ENCODE measurements at places on chromosomes 5 and 9.

DNA sequence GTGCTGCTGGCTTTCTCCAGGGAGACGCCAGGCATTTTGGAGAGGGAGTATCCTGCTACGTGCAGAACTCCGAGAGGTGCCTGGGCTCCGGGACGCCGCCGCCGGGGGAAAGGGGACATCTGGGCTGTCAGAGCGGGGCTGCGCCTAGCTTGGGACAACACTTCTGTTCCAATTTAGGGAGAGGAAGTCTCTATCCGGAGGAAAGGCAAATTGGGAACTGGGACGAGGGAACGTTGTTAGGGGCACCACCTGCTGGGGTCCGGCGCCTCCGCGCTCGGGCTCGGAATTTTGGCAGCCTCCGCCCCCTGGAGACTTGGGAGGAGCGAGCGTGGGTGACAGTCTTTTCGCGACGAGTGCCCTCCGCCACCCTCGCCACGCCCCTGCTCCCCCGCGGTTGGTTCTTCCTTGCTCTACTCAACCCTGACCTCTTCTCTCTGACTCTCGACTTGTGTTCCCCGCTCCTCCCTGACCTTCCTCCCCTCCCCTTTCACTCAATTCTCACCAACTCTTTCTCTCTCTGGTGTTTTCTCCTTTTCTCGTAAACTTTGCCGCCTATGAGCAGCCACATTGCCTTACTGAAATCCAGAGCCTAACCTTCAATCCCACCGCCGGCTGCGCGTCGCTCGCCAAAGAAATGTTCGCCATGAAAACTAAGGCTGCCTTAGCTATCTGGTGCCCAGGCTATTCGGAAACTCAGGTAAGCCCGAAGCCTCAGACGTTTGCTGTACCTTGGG lies 1.6 kb downstream of the TSLP start:
- peak; percentile 46 for DNase-seq

- DNase-seq = no peak
These were observed 142.7 kb upstream of the SLC12A2 start for GRCh38 chr5:127940854-127941253.

- no peak for DNase-seq
These were observed 8.1 kb downstream of the PRDM12 start for GRCh38 chr9:130672466-130672865.

DNA sequence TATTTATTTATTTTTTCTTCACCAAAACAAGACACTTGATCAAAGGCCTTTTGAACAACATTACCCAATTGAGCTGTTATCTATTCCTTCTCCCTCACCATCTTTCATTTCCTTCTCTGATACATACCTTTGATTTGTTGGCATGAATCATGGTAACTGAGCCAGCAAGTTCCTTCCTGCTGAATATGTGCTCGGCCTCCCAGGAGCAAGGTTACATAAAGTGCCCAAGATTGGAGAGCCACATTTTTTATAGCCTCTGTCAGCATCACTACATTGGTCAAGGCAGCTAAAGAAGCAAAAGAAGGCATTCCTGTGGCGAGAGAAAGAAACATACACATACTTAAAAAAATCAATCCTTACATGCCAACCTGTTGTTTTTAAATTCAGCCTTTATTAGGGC lies 369.6 kb downstream of the CYLC2 start:
- DNase-seq = no peak

- no peak for DNase-seq
These were observed 118.6 kb downstream of the KIAA0825 start for GRCh38 chr5:94499806-94500205.

- no peak for DNase-seq
These were observed 354.3 kb upstream of the ACTBL2 start for GRCh38 chr5:57836921-57837320.

DNA sequence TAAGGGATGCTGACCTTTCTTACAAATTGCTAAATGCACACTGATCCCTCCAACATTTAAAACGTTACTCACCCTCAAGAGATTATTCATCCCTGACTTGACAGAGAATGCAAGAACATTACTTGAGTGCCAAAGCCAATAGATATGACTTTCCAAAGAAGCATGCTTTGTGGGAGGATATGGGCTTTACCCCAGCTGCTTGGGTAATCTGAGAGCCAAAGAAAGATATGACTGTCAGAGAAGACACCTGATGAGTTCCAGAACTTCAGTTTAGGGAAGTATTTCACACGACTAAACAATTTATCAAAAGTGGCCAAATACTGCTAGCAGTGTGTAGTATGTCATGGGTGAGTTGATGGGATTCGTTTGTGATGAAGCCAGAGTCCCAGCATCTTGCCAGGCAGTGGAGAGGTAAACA lies 7.4 kb upstream of the SPDL1 start:
- DNase-seq = no peak

- DNase-seq = no peak
These were observed 12.4 kb downstream of the KCNV2 start for GRCh38 chr9:2729721-2730120.

DNA sequence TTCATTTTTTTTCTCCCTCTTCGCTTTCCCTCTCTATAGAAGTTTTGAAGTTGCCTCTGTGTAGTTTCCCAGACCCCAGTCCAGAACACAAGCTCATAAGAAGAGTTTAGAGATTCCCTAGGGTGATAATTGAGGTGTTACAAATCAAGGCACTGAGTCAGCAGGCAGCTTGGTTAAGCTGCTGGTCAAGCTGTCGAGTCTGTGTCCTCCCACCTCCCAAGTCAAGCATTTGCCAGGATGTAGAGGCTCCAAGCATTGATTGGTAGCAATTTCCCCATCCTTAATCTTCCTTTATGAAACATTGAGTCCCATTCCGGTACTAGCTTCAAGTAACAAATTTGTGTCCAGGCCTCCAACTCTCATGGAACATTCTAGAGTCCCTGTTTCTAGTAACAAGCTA lies 47.5 kb upstream of the SLC1A1 start:
- no peak for DNase-seq

DNA sequence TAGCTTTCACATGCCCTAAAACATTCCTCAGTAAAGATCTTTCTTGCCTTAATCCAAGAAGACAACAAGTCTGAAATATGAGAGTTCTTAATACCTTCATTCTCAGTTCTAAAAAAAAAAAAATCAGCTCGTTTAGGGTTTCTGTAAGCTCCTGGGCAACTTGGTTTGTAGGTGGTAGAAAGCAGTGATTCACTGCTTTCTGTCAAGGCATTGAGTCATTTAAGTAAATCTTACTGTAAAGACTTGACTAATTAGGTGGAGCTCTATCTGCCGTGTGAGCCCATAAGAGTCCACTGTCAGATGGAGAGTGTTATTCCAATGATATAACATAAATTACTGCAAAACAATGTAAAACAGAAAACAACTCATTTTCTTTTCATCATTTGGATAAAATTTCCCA lies 56.1 kb upstream of the MAST4 start:
- no peak for DNase-seq

DNA sequence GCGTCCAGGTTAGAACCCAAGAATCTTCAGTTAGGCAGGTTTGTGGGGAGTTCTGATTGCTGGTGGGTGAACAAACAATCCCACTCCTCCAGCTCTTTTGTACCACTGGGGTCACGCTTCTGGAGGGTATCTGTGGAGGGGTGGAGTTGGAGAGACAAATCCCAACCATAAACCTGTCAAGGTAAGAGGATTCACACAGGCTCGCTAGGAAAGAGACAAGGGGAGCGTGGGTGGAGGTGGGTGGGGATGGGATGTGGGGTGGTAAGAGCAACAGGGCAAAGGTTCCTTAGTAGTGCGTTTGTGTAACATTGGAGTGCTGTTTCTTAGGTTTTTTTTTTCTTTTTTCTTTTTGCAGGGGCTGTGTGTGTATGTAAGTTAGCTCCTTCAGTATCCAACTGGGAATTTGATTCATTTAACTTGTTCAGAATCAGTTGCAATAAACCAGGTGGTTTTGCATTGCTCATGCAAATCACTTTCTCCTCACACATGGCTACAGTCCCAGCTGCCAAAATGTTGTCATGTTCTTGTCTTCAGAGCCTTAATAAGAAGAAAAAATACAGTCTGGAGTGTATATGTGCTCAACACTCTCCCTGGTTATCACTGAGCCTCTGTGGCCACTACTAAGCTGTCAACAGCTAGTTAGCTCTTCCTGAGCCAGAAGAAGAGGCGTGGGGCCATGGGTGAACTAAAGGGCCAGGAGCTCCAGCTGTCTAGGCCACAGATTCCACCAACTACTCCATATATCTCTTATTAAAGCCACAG lies 164.0 kb upstream of the RAD23B start:
- no peak for DNase-seq

Data from upper lobe of left lung (tissue), 6 donors.